ENCODE measurements at places on chromosomes 1 and 21.

DNA sequence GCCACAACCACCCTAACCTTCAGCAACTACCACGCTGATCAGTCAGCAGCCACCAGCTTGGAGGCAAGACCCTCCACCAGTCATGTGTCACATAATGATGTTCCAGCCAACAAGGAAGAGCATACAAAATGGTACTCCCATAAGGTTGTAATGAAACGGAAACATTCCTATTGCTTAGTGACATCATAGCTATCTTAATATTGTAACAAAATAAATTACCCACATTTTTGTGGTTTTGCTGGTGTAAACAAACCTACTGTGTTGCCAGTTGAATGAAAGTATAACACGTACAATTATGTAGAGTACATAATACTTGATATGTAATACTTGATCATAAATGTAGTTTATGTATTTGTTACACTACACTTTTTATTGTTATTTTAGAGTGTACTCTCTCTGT lies 1363.2 kb upstream of the ADGRL4 start:
- DNase-seq = no peak

- DNase-seq = peak; percentile 61
Observed at GRCh38 chr1:109113590-109114341, at the start of gene ELAPOR1. Gene ELAPOR1, plus strand, starts transcription at chr1:109114115. Its CDS starts 69 bp downstream, at chr1:109114184.

DNA sequence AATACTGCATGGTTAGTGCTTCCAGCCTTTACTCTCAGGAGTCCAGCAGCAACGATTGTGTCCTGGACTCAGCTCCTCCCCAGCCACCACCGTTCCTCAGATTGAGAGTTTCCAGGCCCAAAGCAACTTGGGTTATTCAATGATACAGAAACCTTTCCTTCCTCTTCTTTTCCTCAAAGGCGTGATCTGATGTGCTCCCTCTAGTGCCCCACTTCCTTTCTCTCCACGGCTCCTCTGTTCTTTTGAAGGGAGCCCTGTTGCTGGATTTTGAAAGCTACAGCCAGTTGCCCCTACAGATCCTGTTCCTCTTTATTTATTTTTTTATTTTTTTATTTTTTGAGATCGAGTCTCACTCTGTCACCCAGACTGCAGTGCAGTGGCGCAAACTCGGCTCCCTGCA lies 14.1 kb downstream of the CRP start:
- DNase-seq = no peak

DNA sequence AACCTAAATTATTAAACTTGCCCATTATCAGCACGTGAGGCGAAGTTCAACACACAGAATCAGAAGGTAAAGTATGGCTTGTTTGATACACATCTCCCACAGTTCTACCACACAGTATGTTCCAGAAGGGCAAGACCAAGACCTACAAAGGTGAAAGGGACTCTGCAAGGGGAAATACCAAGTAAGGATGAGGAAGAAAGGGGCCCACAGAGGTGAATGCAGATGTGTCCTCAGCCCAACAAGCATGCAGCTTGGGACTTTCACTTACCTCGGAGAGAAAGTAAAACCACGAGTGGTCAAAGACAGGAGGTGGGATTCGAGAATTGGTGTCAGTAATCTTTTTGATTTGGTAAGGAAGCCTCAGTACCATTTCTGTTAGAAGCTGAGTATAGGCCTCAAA lies 85.8 kb downstream of the UBR4 start:
- DNase-seq = no peak

GRCh38 chr1:189616893-189617292 lies 860.8 kb downstream of the BRINP3 start:
- DNase-seq = no peak

DNA sequence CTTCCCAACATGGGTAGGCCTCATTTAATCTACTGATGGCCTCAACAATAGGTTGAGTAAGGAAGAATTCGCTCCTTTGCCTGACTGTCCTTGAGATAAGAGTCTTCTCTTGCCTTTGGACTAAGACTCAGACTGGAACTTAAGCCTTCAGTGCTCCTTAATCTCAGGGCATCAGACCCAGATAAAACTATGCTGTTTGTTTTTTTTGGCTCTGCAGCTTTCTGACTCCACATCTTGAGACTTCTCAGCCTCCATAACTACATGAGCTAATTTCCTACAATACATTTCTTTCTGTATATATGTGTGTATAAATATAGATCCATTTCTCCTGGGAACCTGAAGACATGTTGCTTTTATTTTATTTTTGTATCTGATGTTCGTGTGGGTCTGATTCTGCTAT lies 1470.7 kb upstream of the PRMT6 start:
- no peak for DNase-seq

- no peak for DNase-seq
Observed at GRCh38 chr1:21072721-21073120, 104.0 kb downstream of the EIF4G3 start.
